Dorsolateral prefrontal cortex (tissue), 122 donors: ENCODE measurements at places on chromosomes 13 and 19. TPM values are rescaled to one million over a fixed set of nuclear protein-coding genes. Genes with fewer than 3 reads are reported as not detected.
A peak's percentile ranks its signal among the peaks of the same experiment; 100 is the strongest.

DNA sequence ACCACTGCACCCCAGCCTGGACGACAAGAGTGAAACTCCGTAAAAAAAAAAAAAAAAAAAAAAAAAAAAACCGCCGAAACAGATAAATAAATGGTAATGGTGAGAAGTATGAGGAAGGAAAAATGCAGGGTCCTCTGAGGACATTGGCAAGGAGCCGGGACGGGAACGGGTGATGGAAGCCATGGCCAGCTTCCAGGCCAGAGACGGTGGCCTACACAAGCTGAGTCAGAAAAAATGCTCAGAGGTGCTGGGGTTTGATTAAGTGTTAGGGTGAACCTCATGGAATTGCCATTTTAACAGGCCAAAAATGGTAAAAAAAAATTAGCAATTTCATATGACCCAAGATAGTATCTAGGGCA, 866 bp upstream of the ZSWIM4 start:
- DNase-seq, result no peak

DNA sequence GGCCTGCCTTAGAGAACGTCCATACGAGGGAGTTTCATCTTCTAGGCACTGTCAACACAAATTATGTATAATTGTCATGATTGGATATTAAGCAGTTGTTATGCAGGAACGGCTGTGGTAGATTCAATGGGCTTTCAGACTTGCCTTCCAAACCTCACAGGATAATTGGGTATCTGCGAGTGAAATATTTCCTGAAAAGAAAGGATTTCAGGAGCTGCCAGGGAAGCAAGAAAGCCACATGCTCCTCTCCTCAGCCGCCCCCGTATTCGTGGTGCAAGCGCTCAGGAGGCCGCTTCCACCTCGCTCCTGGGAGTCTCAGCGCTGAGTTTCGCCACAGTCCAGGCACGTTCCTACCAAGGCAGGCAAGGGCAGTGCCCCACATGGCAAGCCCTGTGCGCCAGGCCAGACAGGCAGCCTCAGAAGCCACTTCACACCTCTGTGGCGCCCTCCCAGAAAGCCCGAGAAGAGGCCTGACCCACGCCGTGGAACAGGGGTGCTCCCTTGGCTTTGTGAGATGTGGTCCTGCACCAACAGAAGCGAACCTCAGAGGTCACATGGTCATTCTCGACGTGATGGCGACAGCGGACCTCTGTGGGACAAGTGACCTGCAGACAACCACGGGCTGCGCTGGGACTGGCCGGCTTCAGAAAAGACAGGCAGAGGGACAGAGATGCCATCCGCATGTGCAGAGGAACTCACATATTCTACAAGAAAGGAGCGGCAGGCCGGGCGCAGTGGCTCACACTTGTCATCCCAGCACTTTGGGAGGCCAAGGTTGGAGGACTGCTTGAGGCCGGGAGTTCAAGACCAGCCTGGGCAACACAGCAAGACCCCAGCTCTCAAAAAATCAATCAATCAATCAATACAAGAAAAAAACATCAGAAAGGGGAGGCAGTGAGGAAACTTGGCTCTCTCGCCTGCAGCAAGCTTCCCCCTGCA, 41.4 kb downstream of the CEBPG start:
- no peak for DNase-seq

DNA sequence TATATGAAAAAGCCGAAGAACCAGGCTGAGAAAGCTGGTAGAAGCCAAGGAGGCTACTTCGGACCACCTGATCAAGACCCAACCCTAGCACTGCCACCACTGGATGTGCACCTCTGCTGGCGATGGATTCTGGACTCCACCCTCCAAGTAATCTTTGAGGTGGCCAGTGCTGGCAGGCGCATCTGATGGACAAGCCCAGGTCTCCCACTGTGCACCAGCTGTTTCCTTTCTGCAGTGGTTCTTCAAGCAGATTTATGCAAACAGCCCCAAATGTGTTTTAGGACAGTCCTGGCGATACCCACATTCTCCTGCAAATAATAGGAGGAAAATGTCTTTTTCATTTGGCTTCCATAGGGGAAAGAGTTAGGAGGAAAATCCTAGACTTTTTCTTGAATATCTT, 172.3 kb downstream of the SHISA2 start:
- DNase-seq, result no peak

The ICAM4 gene
- total RNA-seq, result not detected

The SIGLEC9 gene
- total RNA-seq, result 1.9 TPM

- DNase-seq, result no peak
These were observed 28.9 kb upstream of the PABPC3 start for GRCh38 chr13:25067064-25067463.

DNA sequence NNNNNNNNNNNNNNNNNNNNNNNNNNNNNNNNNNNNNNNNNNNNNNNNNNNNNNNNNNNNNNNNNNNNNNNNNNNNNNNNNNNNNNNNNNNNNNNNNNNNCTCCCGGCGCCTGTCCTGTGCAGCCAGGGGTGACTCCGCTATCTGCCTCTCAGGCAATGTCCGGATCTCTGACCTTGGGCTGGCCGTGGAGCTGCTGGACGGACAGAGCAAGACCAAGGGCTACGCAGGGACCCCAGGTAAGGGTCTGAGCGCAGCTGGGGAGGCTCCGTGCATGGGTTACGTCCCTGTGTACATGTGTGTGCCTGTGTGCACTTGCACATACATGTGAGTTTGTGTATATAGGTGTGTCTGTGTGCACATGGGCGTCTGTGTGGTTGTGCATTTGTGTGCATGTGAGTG, 36.1 kb upstream of the TMEM255B start:
- DNase-seq, result no peak

DNA sequence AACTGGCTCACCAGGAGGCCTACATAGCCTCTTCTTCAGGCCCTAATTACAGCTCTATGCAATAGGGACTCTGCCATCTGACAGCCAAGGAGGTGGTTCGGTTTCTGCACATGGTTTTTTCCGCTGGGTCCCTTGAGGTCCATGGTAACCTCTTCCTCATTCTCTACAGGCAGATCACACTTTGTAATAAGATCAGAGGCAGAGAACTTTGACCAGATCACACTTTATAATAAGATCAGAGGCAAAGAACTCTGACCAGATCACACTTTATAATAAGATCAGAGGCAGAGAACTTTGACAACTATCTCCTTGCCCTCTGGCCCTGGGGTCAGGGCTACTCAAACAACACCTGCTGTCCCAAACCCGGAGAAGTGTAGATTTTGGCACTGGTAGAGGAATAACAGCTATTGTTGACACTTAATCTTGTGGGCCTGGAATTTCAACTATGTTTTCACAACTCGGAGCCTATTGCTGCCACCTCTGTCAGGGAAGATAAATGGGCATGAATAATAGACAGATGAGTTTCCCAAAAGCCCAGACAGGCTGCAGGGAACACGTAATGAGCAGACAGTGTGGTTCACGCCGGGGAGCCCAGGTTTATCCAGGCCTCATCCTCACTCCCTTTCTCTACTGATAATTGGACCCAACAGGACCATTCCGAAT, 246.1 kb downstream of the UQCRFS1 start:
- DNase-seq, result no peak

DNA sequence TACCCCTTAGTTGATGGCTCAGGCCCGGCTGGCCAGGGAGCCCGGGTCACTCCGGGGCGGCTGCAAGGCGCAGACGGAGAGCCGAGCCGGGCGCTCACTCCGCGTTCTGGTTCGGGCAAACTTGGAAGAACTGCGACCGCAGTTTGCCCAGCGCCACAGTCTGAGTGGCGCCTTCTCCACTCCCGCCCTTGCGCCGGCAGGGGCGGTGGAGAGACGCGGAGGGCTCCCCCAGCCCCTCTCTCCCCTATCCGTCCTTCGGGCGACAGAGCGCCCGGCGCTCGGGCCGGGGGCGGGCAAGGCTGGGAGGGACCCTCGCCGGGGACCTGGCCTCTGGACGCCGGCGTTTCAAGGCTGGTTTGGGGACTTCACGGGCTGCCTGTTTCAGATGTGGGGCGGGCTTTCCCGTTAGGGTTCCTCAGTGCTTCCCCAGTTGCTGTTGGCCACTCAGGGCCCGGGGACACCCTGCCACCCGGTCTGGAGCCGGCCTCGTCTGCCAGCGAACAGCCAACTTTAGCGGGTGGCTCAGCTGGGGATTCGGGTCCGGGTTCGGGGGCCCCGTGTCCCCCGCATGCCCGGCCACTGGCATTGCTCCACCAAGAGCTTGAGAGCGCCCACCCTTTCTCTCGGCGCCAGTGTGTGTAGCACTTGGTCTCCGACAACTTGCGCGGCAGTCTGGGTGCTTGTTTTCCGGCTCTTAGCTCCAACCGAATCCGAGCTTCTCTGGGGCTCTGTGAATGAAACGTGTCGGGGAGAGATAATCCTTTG, 1.5 kb downstream of the GPC6 start:
- peak; percentile 72 for DNase-seq
